Right hindlimb (tissue), 1 donor: ENCODE measurements at places on chromosomes 6 and 20.

- no peak for DNase-seq
Measured at GRCh38 chr6:137269347-137269746, 50.2 kb upstream of the IFNGR1 start.

DNA sequence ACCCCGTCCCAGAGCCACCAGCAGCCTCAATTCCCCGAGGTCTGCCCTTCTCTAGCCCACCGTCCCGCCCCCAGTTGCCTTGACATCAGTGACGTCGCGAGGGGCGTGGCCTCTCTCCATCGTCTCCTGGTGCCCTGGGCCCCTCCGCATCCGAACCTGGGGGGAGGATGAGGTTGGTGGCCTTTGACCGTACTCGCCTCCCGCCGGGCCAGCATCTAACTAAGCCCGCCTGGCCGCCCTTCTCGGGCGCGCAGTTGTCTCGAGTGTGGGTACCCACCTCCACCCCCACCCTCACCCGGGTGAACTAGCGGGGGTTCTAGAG, 5.5 kb upstream of the ARMC12 start:
- DNase-seq: peak; percentile 95

DNA sequence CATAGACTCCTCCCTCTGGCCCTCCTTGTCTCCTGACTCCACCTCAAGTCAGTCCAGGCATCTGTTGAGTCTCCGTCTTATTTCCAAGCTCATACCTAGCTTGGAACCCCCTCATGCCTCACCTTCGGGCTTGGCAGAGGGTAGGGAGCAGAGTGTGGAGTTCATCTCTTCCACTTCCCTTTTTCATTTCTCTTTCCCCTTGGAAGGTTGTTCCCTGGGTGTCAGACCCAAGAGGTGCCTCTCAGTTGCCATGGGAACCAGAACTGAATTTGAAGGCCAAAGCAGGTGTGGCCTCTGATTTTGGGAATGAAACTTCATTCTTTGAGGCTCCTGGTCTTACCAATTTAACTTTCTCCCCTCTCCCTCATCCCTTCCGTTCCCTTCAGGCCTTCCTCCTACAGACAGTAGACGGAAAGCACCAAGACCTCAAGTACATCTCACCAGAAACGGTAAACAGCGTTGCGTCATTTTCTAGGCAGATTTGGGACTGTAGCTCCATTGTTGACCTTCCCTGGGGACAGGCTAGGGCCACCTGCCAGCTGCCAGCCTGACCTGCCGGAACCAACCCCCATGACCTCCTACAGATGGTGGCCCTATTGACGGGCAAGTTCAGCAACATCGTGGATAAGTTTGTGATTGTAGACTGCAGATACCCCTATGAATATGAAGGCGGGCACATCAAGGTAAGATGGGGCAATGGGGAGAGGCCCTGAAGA, 6.6 kb downstream of the CDC25B start:
- no peak for DNase-seq

- DNase-seq: no peak
Measured at GRCh38 chr20:59605601-59606364, 1.4 kb downstream of the PHACTR3 start.

- DNase-seq: peak; percentile 34
Measured at GRCh38 chr6:22133357-22133756, 163.5 kb downstream of the PRL start.

- no peak for DNase-seq
Measured at GRCh38 chr6:5135788-5136376, 50.7 kb downstream of the PPP1R3G start.

DNA sequence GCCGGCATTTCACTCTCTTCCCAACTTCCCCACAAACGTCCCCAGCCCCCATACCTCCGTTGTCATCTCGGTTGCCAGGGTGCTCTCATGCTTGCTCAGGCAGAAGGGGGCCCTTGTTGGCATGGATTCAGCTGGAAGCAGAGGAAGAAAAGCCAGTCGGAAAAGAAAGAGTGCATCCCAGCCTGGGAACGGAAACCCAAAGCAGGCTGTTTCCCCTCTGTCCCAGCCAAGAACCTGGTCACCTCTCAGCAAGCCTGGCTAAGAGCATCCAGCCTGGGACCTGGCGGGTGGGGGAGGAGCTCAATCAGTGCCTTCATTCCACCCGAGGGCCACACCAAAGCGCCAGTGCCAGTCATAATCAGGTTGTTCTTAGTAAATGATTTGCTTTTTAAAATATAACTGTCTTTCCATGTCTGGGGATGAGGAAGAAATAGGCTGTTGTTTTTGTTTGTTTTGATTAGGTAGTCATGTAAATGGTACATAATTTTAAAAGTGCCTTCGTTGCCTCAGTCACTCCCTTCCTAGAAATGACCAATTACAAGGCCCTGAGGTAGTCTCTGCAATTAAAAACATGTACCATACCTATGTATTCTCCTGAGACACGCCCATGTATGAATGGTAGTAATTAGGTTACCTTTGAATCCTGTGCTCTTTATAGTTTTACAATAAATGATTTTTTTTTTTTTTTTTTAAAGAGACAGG, 21.1 kb downstream of the CHMP4B start:
- DNase-seq: peak; percentile 72

- no peak for DNase-seq
Measured at GRCh38 chr6:126919947-126920346, 198.5 kb upstream of the RSPO3 start.

DNA sequence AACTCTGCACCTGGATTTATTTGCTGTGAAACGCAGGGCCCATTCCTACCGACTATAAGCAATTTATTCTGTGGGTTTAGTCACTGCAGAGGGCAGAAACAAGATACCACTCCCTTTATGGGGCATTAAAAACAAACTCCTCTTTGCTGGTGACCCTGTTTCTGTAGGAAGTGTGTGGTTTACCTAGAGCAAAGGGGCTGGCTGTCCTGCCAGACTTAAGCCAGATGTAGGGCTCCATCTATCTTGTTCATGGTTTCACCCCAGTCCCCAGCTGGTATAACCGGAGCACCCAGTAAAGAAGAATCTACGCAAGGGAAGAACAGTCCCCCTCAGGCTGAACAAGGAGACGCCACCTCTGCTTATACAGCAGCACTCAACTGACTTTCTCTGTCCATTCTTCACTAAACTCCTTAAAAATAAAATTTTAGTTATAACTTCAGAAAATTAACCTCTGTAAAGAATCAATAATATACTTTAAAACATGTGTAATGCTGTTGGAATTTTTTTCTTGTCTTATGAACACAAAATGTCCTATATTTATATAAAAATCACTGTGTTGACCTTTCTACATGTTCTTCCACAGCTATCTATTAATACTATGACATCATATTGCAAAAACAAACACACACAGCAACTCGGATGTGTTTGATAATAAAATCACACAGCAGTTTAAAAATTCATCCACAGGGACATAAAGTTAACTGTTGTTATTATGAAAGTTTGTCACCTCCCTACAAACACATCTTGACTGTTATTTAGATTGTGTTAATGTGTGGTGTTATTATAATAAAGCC, 126.1 kb upstream of the RPS6KA2 start:
- no peak for DNase-seq

GRCh38 chr20:36677422-36677771, 31.4 kb upstream of the SLA2 start:
- no peak for DNase-seq

DNA sequence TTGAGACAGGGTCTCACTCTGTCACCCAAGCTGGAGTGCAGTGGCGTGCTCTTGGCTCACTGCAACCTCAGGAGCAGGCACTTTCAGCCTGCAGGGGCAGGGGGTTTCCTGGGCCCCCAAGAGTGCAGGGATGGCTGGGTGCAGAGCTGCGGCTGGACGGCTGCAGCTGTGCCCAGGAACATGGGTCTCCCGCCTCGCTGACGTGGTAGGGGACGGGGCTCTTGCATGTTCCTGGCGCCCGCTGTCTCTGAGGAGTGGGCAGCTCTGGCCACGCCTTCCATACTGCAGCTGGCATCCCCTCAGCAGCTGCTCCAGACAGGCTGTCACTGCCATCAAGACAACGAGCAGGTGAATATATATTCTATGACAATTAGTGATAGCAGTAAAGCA, 2.2 kb upstream of the DEK start:
- no peak for DNase-seq

- no peak for DNase-seq
Measured at GRCh38 chr6:128601060-128601459, 80.7 kb upstream of the PTPRK start.

GRCh38 chr6:52504782-52505136, 72.1 kb downstream of the TRAM2 start:
- DNase-seq: no peak

DNA sequence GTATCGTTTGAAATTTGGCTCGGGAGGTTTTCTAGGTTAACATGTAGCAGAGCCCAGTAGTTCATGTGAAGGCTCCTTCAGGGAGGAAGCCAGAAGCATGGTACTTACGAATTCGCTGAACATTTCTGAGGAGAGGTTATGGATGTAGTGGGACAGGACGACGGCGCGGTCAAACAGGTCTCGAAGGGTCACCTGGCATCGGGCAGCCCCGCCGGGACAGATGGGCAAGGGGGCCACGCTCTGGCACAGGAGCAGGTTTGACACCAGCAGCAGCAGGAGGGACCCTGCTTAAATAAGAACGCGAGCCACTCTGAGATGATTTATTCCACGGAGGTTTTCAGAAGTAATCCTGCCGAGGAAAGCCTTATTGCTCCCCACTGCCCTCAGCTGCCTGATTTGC, 2.5 kb downstream of the PRL start:
- no peak for DNase-seq

DNA sequence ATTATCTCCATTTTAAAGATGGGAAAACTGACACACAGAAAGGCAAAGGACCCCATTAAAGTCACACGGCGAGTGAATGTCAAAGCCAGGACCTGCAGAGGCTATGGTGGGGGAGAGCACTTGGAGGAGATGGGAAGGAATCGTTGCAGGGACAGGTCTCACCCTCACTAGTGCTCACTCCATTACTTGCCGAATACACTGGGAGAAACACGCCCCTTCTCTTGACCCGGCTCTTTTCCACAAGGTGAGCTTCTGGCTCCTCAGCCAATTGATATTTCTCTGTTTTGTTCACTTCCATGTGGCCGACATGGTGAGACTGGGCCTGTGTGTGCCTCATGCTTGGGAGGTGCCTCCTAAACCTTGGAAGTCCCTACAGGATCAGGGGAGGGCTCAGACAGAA, 117.8 kb upstream of the KCNG1 start:
- DNase-seq: no peak

DNA sequence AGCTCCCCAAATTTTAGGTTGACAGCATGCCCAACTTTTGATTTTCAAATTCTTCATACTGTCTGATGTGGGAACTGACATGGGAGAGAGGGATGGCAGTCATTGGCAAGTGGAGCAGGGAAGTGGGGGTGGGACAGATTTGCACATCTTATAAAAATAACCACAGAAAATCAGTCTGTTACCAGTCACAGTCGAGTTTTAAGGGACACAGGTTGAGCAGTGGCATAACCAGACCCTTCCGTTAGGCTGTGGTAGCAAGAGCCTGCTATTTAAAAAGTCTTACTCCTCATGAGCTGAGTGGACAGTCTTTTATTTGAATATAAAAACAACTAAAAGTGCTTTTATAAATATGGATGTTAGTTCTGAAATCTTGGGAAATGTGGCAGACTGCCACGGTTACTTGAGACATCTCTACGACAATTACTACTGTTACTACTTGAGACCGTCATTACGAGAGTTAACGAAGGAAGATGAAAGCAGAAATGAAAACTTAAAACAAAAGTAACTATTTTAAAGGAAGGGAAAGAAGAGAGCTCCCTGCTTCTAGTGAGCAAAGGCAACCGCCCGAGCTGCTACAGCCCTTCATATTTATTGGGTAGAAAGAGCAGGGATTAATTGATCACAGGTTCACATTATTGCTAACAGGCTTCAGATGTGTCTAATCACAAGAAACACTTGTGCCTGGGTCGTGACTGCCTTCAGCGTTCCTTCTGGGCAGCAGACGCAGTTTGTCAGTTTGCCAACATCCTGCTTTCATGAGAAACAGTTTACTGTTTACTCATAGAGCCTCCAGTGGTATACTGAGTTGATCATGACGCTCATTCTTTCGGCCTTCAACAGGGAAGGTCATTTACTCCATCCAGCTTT, 71.3 kb downstream of the EFHC1 start:
- DNase-seq: no peak

DNA sequence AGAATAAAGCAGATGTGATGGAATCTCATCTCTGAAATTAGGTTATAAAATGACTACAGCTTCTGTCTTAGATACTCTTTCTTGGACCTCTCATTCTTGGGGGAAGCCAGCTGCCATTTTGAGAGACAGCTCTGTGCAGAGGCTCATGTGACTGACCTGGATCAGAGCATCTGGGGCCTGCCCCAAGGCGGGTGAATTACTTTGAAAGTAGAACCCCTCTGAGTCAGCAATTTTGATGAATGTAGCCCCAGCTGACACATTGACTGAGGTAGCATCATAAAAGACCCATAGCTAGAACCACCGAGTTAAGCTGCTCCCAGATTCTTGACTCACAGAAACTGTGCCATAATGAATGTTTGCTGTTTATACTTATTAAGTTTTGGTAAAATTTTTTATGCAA, 124.5 kb downstream of the THEMIS start:
- no peak for DNase-seq

DNA sequence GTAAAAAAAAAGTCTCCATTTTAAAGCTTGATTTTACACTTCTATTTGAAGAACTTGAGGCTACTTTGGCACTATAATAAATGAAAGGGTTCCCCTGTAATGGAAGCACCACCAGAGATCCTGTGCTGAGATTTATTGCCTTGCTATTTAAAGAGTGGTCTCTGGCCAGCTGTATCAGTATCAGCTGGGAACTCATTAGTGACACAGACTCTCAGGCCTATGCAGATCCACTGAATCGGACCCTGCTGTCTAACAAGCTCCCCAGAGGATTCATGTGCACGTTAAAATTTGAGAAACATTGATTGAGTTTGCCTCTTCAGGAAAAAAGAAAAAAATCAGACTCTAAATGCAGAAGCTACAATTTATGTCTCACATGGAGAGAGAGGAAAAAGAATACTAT, 299.9 kb upstream of the BMP2 start:
- DNase-seq: no peak

- DNase-seq: no peak
Measured at GRCh38 chr20:38095017-38095686, 61.6 kb downstream of the RPRD1B start.

- DNase-seq: no peak
Measured at GRCh38 chr6:46014511-46015118, 1.0 kb downstream of the CLIC5 start.

GRCh38 chr6:155936551-155936950, 480.9 kb upstream of the NOX3 start:
- DNase-seq: peak; percentile 23

GRCh38 chr6:155327326-155328073, 13.2 kb upstream of the TFB1M start:
- peak; percentile 58 for DNase-seq
